NCI-H1694 (cell line): ENCODE measurements at places on chromosomes 7 and 10.

GRCh38 chr10:43806831-43807640 lies 158.4 kb upstream of the ZNF32 start:
- no peak for DNase-seq

DNA sequence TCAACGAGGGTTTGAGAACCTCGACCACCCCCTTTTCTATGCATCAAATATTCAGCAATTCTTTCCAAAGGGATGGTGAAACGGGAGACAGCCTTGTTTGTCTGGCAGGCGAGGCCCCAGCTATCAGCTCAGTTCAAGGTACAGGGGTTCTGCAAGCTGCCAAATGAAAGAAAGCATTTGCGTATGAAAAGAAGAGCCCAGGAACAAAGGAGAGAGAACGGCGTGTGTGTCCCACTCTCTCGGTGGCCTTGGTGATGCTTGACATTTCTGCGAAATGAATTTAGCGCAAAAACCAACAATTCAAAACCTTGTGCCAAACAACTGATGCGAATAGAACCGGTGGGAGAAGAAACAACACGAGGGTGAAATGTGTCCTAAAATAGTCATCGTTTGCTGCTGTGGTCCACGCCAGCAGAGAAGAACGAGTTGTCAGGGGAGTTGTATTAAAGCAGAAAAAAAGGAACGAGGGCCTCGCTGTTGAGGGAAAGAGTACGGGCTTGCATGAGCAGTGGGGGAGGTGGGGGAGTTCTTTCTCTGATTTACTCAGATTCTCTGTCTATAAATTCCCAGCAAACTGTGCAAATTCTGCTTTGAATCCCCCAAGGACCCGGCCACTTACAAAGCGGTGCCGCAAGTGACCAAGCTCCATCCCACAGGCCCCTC lies 97.7 kb downstream of the TMEM130 start:
- DNase-seq: no peak

- DNase-seq: no peak
These were observed 175.9 kb downstream of the ANKRD30A start for GRCh38 chr10:37301271-37301670.

DNA sequence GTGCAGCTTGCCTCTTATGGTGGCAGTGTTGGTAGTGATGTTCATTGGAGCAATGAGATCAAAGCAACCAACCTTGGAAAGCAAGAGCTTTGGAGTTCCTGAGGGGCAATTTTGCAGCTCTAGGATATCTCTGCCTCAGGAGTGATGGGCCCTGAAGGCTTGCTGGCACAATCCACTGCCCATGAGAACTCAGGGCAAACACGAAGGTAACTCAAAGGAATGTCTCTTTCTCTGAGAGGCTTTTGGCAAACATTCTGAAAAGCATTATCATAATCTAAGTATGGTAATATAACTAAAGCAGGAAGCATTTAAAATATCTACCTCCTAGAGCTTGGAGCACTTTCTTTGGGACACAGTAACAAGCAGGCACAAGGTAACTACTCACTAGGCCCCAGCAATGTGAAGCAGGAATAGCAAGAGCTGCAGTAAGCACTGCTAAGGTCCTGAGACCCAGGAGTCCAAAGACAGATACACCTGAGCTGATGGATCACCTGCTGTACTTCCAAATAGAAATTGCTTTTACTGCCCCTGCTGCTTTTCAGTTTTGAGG lies 103.1 kb downstream of the NRF1 start:
- no peak for DNase-seq

- no peak for DNase-seq
These were observed 8.5 kb downstream of the FAM53B start for GRCh38 chr10:124735491-124736286.
